ENCODE measurements at places on chromosomes 6 and 20.

GRCh38 chr6:51526922-51527321 is 560.5 kb downstream of the PKHD1 start:
- no peak for DNase-seq

- no peak for DNase-seq
These were observed 195.5 kb downstream of the ISM1 start for GRCh38 chr20:13416531-13416930.

- no peak for DNase-seq
These were observed 30.8 kb upstream of the HLA-DOA start for GRCh38 chr6:33040157-33040556.

DNA sequence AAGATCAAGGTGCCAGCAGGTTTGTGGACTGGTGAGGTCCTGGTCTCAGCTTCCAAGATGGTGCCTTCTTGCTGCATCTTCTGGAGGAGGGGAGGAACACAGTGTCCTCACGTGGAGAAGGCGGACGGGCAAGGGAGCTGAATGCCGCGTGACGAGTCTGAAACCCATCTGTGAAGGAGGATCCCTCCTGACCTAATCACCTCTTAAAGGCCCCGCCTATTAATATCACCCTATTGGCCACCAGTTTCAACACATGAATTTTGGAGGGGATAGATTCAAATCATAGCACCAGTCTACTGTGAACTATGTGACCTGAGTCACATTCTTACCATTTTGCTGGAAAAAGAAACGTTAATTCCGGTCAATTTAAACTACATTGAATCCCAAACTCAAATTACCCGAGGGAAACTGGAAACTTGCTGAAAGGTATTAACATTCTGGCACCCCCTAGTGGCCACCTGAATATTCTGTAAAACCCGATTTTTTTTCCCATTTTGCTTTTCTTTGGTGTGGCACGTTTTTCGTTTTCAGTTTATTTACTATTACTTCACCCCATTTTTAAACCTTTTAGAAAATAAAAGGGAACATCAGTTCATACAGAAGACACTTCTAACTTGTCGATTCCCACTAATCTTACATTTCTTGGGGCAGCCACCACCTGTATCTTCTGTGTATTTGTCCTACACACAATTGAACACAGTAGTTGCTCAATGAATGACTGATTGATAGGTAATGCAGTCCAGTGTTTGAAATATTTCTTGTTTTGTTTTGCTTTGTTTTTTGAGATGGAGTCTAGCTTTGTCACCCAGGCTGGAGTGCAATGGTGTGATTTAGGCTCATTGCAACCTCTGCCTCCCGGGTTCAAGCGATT is 17.9 kb upstream of the CCDC170 start:
- DNase-seq, result peak; percentile 55

DNA sequence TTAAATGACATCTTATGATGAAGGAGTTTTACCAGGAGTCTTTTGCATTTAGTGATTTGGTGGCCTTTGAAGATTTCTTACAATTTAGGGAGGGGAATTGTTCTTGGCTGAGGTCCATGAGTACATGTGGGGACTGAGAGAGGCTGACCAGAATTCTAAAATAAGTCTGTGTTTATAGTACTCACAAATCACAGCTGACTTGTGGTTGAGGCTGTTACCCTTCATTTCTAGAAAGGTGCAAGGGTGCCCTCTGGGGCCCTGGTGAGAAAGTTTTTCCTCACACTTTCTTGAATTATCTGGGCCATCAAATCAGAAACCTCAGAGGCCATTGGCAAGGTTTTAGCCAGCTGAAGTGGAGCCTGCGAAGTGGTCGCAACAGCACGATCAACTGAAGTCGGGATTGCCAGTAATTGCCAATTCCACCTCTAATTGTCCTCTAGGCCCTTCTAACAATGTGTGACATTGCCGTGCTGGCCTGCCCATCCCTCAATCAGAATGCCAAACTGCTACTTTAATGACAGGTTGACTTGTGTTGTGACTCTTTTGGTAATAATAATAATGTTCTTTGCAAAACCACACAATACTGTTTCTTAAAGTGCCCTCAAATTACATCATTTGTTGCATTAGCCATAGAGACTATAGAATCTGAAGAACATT is 221.6 kb downstream of the OGFRL1 start:
- peak; percentile 27 for DNase-seq

DNA sequence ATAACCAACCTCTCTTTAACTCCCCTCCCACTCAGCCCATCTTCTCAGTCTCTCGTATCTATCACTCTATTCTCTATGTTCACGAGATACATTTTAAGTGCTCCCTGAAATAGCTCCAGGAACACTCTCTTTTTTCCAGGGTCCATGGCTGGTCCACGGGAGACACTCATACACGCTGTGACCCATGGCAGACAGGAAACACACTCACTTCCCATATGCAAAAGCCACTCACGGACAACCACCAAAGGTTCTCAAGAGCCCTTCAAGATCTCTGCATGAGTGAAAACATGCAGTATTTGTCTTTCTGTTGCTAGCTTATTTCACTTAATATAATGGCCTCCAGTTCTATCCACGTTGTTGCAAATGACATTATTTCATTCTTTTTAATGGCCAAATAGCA is 71.4 kb upstream of the PCSK2 start:
- no peak for DNase-seq

- no peak for DNase-seq
These were observed 1.8 kb upstream of the ZNF184 start for GRCh38 chr6:27474672-27475071.

DNA sequence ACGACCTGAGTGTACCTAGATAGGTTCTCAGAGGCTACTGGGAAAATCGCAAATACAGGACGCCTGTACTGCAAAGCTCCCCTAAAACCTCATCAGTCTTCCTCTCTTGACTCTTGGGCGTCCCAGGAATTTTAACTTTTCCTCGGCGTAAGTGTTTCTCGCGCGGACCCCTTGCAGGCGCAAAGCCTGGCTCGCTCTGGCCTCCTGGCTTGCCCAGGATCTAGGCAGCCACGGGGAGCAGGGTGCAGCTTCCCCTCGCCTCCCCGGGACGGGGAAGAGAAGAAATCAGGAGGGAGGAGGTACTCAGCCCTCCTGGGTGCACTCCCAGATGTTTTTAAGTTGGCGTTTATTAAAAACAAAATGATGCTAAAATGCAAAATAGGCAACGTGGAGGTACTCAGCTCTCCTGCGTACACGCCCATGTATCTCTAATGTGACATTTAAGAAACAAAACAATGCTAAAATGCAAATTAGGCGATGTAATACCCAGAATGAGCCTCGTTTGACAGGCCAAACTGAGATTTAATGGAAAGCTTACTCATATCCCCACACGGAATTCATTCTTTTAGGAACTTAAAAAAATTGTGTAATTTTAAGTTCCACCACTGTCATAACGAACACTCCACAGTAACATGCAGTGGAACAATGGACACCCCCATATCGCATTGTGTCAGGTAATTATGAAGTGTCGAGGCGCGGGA is 1.6 kb upstream of the SOBP start:
- peak; percentile 42 for DNase-seq

GRCh38 chr6:17589406-17590096 is 10.6 kb upstream of the FAM8A1 start:
- no peak for DNase-seq

DNA sequence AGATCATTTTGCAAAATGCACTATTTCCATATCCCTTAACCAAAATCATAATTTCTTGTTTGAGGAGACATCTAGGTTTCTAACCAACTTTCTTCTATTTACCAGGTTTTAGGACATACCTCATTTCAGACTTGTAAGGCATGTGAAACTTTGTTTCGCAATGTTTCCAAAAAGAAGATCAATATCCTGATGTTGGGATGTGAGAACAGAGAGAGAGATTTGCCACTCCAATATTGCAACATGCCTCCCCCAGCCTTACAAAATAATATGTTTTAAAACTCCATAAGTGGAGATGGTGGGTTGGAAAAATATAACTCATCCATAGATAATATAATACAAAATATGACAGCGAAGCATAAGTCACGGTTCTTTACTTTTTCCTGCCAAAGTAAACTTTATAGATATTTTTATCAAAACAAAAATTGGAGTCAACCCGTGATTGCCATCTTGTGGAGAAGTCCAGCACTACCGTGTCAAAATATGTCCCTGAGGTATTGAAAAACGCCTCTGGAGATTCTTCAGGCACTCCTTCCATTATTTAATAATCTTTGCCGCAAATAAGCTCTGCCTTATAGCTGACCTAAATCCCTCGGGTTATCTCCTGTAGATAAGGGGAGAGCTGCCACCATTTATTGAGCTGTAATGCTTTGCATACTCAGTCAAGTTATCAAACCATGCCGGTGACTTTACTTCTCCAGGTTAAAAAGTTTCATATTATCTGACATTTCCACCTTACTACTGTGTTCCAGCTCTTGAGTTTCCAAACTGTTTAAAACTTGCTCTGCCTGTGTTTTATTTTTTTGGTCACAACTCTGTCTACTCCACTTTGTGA is 534.2 kb downstream of the HACE1 start:
- peak; percentile 11 for DNase-seq

DNA sequence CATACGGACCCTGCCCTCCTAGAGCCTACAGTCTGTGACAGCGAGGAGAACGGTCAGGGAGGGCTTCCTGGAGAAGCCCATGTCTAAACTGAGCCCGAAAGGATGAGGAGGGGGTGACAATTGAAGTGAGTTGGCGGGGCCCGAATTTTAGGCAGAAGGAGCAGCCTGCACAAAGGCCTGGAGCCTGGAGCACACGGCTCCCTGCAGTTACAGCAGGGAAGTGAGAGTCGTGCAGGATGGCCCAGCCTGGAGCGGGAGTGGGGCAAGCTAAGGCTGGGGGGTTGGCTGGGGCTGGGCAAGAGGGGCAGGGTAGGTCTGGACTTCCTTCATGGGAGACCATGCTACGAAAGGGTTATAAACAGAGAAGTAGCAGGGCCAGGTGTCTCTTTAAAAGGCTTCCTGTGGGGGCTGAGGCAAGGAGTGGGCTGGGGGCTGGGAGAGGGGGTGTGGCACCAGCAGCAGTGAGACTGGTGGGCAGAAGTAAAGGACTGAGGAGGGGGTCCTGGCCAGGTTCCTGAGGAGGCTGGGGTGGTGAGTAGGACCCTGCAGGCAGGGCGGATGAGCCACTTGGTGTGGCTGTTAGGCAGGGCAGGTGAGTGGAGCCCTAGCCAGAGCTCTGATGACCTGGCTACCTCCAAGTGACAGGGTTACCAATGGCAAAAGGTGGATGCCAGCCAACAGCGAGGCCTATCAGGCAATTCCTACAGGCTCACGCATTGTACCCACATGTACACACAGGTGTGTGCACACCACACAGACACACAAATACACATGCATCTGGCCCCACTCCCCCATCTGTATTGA is 119.2 kb downstream of the MRPL14 start:
- no peak for DNase-seq

Measured in inflammatory macrophage treated with lipopolysaccharide for 4 hours (primary cell).